ENCODE measurements at places on chromosomes 16 and 17.

- no peak for DNase-seq
Observed at GRCh38 chr17:34386343-34386696, 23.3 kb upstream of the CCL1 start.

GRCh38 chr16:80577485-80578280 is 36.9 kb downstream of the DYNLRB2 start:
- DNase-seq = peak; percentile 32

- DNase-seq = no peak
Observed at GRCh38 chr17:72743037-72743467, 349.4 kb downstream of the SLC39A11 start.

DNA sequence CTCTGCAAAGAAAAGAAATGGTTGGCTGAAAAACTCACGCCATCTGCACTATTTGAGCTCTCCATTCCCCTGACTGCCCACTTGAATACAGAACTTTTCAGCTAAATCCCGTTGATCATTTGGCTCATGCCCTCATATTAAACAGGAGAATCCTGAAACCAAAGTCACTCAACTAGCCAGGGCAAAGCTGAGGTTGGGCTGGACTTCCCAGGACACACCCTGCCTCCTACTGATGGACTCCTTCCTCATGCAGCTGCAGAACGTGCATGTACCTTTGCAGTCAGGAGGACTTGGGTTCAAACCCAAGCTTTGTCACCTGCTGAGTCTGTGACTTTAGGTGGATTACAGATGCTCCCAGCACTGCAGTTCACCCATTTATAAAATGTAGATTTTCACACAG is 7.7 kb downstream of the ASIC2 start:
- no peak for DNase-seq

DNA sequence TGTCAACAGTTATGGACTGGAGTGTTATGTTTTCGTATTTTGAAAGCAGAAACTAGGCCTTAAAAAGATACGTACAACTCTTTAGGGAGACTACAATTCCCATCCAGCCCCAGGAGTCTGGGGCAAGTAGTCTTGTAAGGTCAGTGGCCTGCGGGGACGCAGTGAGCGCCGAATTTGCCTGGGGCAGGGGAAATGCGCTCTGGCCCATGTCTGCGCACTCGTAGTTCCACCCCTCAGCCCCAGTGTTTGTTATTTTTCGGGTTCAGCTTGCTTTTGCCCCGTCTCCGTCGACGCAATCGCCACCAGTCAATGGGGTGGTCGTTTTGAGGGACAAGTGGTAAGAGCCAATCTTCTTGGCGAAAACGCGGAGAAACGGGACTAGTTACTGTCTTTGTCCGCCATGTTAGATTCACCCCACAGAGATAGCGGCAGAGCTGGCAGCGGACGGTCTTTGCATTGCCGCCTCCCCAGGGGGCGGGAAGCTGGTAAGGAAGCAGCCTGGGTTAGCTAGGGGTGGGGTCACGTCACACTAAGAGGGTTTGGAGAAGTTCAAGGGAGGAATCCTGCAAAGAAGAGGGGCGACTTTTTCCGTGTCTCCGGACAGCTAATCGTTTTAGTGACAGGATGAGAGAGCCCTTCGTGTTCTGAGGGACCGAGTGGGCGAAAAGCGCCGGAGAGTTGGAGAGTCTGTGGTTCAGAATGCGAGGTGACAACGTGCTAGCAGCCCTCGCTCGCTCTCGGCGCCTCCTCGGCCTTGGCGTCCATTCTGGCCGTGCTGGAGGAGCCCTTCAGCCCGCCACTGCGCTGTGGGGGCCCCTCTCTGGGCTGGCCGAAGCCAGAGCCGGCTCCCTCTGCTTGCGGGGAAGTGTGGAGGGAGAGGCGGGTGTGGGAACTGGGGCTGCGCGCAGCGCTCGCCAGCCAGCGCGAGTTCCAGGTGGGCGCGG is 1.1 kb upstream of the BRCA1 start:
- peak; percentile 10 for DNase-seq

DNA sequence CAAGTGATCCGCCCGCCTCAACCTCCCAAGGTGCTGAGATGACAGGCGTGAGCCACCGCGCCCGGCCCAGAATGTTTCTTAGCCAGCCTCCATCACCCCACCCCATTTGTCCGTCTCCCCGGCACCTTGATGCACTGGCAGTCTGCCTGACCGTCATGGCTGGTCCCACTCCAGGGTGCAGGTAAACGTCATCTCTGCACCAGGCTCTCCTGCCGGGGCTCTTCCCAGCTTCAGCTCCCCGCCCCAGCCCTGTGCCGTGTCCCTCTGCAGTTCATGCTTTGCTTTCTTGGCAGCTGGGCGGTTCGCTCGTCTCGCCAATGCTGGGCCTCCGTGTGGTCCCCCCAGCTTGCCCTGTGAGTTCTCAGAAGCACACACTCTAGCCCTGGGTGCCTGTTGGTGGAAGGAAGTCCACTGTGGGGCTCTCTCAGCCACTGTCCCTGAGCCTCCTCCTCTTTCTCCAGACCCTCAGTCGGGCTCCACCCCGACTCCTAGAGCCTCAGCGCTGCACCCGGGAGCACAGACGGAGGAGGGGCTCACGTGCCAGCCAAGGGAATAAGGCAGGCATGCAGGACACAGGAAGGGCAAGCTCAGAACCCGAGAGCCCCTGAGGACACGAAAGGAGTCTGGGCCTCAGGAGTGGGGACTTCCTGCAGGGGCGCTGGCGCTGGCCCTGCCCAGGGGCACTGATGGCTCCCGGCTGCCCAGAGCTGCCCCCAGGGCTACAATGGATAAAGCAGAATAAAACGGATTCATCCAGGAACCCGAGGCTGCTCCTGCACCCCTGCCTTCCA is 12.0 kb downstream of the HS3ST6 start:
- peak; percentile 45 for DNase-seq

- peak; percentile 36 for DNase-seq
Observed at GRCh38 chr17:31842195-31843069, 16.6 kb downstream of the COPRS start.

GRCh38 chr16:1612320-1613111 is at the start of gene CRAMP1:
Gene CRAMP1, plus strand, starts transcription at chr16:1612360. Its CDS starts 2,280 bp downstream, at chr16:1614640.
- DNase-seq = no peak

DNA sequence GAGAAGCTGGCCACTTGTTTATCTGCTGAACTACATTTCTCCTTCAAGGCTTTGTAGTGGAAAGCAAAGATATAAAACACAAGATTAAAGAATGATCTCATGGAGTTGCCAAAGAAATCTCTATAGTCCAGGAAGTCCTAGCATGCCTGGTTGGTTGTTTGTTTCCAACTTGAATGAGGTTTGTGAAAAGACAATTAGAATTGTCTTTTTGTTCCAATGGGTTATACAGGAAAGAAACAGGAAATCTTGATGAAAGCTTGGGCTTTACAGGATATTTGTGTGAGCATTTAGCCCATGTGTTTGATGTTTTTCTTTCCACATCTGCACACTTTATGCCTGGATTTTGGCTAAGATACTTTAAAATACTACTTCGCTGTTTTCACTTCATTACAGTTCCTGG is 273.4 kb downstream of the CEP112 start:
- DNase-seq = no peak

- no peak for DNase-seq
Observed at GRCh38 chr17:52537421-52537820, 378.9 kb upstream of the CA10 start.

DNA sequence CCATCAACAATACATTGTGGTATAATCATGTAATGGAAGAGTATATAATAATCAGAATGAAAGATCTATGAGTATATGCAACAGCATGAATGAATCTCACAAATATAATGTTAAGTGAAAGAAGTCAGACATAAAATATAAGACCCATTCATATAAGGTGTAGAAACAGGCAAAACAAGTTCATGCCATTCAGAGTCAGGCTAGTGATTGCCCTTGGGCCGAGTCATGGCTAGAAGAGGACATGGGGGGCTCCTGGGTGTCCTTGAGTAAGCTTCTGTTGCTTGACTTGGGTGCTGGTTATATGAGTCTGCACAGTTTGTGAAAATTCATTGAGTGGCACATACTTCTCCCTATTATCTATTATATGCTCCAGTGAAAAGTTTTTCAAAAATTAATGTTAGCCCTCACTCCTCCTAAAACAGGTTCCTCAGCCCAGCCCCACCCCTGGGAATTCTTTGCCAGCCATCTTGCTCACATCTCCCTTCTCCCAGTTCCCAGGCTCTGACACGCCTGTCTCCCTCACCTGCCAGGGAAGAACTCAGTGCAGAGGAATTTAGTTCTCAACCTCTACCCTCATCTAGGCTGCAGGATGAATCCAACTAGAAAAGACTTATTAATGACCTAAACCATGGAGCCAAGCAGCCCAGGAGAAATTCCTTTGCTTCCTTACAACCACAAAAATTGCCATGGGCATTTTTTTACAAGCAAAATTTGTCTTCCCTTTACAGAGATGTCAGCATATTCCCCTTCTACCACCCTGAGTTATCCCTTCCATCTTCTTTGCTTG is 52.4 kb upstream of the NFAT5 start:
- no peak for DNase-seq

- DNase-seq = no peak
Observed at GRCh38 chr16:20847550-20847949, 41.2 kb downstream of the REXO5 start.

- no peak for DNase-seq
Observed at GRCh38 chr17:82804442-82805191, 35.2 kb downstream of the ZNF750 start.

GRCh38 chr17:72705905-72706395 is 386.5 kb downstream of the SLC39A11 start:
- DNase-seq = no peak

GRCh38 chr16:4245077-4245791 is 3.4 kb upstream of the SRL start:
- DNase-seq = no peak

DNA sequence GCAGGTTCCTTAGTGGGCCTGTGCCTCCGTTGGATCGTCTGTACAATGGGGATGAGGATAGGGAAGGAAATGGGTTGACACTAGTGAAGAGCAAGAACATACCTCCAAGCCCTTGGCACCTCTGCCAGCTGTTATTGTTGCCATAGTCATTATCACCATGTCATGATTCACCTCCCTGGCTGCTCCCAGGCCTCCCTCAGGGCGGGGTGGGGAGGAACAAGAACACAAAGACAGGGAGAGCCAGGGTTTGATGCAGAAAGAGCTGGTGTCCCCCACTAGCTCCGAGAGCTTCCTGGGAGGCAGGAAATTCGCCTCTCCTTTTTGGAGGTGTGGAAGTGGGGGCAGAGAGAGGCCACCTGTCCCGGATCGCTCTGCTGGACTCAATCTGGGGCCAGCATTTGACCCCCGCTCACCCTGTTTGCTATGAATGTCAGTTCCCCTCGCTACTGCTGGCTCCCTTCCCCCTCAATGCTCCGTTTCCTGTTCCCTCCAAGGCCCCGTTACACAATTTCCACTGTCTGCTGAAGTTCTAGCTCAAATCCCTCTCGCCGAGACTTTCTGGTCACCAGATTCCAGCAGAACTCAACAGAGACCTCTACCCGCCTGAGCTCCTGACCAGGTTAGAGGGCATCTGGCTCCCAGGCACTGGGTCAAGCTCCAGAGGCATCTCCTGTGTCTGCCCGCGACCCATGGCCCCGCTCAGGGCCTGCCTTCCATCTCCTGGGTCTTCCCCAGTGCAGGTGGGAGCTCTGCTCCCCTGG is 9.1 kb downstream of the TIMP2 start:
- DNase-seq = no peak

GRCh38 chr17:78735832-78736525 is 46.1 kb downstream of the CYTH1 start:
- DNase-seq = peak; percentile 67

GRCh38 chr17:50026837-50027171 is 29.1 kb upstream of the ITGA3 start:
- peak; percentile 65 for DNase-seq

GRCh38 chr16:76280421-76281215 is 3.4 kb downstream of the CNTNAP4 start:
- DNase-seq = no peak

GRCh38 chr17:82304826-82305726 is 12.3 kb downstream of the CD7 start:
- no peak for DNase-seq

DNA sequence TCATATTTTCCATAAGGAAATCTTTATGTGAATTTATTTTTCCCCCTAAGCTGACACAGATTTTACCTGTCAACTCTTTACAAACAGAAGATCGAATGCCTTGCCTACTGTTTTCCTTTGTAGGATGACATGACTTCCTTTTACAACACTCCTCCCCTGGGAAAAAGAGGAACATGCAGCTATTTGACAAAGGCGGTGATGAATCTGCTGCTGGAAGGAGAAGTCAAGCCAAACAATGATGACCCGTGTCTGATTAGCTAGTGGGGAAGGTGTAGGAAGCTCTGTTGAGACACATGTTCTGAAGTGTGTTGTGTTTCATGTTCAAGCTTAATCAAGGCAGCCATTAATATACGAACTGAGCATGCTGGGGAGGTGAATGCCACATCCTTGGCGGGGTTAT is 238.0 kb downstream of the PHKB start:
- peak; percentile 0 for DNase-seq

- DNase-seq = peak; percentile 22
Observed at GRCh38 chr17:76458580-76459490, 5.9 kb upstream of the UBE2O start.

DNA sequence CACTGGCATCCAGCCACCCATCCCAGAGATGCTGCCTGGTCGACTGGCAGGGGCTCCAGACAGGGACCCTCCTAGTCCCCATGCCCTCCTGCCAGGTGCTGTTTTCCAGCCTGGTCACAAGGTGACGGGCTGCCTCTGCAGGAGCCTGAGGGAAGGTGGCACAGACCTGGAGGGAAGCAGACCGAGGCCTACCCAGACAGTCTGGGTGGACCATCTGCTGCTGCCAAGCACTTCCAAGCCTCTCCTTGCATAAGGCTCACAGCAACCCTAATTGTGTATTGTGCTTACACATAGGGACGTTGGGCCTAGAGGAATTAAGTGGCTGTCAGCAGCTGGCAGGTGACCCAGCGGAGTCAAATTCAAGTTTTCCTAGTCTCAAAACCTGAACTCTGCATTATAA is 90.1 kb upstream of the KCNJ18 start:
- DNase-seq = no peak

- DNase-seq = no peak
Observed at GRCh38 chr16:66026211-66026610, 340.3 kb upstream of the CDH5 start.

DNA sequence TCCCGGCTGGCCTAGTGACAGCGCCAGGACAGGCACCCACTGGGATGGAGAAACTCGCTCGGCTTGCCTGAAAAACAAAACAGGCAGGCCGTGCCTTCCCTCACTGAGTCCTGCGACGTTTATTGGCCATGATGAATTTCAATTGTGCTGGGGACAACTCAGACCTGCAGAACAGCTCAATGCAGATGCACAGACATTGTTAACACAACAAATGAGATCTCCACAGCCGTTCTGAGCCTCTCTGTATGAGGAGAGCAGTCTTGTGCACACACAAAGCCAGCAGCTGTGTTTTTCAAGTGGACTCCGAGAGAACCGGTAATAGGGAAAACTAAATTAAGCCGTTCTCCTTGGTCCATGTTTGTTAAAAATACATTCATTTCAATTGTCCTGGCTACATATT is 15.9 kb downstream of the SHISA6 start:
- no peak for DNase-seq

DNA sequence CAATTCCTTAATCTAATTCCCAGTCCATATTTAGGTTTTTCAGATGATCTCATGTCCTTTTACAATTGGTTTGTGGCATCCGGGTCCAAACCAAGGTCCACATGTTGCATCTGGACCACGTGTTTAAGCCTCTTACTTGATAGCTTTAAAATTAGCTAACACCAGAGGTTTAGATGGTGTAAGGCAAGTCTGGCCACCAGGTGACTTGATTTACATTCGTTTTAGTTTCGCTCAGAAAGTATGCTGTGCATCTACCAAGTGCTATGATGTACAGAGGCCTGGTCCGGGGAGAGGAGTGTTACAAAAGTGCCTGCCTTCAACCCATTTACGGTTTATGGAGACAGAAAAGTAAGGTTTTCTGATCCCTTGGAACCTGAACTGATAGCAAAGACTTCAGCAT is 878 bp upstream of the DNAJA2 start:
- no peak for DNase-seq

GRCh38 chr16:31129568-31130335 is 5.8 kb downstream of the PRSS8 start:
- DNase-seq = no peak

All from DMS153 (cell line).